Dorsolateral prefrontal cortex (tissue), 122 donors: ENCODE measurements at places on chromosomes 2 and 18.

DNA sequence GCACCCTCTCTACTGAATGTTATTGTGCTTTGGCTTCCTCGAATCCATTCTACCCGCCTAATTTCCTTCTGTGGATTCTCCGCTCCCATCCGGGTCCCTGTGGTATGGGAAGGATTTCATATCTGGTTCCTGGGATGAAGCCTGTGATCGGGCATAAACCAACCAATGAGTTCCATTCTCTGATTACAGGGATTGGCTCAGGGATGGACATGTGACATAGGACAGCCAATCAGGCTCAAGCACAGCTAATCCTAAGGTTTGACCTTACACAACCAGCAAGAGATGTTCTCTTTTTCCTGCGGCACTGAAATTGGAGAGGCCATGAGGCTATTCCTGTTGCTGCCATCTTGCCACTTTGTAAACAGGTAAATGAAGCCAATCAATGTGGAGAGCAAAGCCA, 168.1 kb upstream of the SMAD2 start:
- no peak for DNase-seq

DNA sequence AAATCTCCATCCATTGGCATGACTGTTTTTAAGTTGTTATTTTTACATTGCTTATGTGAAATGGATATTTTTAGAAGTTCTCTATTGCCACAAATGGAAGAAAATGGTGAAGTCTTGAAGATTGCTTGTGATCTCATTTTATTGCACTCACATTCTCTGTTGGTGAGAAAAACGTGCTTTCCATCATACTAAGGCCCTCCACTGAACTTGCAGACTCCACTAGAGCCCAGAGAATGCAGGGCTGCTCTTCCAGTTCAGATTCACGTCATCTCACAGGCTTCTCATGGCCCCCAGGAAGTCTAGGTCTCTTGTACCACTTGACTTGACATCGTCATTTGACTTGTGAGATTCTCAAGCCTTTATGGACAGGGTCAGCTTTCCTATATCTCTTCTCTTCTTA, 254.8 kb upstream of the COPS8 start:
- DNase-seq: no peak

GRCh38 chr2:230130668-230131364, 62.1 kb upstream of the SLC16A14 start:
- no peak for DNase-seq

- no peak for DNase-seq
These were observed 39.3 kb upstream of the GYPC start for GRCh38 chr2:126616606-126617069.

GRCh38 chr2:159571540-159572260, 44.6 kb downstream of the BAZ2B start:
- DNase-seq: no peak

DNA sequence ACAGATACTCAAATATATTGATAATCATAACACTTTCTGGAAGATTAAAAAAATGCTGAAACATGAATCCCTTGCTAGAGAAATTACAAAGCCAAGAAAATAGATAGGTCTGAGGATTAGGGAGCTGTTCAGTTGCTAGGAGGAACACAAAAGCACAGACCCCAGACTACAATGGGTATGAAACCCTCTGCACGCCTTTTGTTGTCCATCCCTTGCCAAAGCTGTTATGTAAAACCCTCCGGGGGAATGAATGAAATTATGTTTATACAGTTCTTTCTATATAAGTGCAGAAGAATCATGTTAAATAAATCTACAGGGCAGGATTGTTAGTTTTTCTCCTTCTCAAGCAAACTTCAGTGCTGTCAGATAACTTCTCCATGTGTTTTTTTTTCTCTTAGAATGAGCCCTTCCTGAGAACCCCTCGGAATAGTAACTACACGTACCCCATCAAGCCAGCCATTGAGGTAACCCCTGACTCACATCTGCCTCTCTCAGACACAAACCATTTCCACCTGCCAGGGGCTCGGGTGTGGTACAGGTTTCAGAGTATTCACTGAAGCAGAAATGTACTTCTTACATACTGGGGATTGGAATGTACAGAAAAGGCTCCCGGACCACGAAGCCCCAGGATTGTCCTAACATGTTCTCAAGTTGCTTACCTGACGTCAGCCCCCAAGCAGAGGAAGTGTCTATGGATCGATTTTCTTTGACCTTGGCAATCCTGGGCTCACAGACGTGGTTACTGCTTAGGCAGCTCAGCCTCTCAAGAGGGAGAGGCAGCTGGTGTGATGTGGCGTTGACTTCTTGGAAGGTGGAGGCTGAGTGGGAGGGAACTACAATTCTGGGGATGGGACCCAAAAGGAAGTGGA, 118.0 kb downstream of the PLB1 start:
- DNase-seq: no peak

GRCh38 chr2:68452158-68452900, 14.8 kb downstream of the FBXO48 start:
- no peak for DNase-seq

GRCh38 chr18:23114171-23114881, 21.0 kb upstream of the CABLES1 start:
- no peak for DNase-seq

DNA sequence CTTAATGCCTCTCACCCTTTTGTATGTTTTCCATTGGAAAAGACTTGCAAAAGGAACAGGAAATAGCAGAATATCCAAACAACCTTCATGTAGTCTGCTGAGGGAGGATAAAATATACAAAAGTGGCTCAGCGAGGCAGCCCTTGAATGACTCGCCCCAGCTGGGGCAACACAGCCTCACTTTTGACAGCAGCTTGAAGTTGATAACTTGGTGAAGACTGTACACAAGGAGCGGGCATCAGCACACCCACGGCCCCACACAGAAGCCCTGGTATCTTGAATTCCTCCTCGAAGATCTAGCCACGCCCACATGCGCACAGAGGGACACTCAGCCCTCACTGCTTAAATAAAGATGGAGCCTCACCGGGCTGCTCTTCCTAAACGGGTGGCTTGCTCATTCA, 161.0 kb downstream of the IRS1 start:
- no peak for DNase-seq

GRCh38 chr2:74041182-74041581, 56.5 kb downstream of the TET3 start:
- no peak for DNase-seq

- no peak for DNase-seq
These were observed 218.7 kb upstream of the PIEZO2 start for GRCh38 chr18:11368020-11368419.

DNA sequence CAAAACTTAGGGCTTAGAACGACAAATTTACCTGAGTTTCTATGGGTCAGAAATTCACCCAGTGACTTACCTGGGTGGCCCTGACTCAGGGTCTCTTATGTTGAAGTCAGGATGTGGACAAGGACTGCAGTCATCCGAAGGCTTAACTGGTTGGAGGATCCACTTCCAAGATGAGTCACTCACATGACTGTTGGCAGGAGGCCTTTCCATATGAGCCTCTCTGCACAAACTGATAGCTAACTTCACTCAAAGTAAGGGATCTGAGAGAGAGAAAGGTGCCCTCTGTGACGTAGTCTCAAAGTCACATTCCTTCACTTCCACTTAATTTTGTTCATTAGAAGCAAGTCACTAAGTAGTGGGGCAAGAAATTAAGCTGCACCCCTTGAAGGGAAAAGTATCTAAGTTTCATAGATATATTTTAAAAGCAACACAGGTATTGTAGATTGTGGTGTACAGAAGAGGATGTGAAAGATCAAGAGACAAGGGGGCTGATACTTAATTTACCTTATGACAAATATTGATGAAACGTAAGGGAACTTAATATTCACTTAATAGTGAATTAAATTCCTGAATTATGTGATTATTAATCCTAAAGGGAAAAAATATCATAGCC, 48.4 kb downstream of the TANK start:
- DNase-seq: no peak

DNA sequence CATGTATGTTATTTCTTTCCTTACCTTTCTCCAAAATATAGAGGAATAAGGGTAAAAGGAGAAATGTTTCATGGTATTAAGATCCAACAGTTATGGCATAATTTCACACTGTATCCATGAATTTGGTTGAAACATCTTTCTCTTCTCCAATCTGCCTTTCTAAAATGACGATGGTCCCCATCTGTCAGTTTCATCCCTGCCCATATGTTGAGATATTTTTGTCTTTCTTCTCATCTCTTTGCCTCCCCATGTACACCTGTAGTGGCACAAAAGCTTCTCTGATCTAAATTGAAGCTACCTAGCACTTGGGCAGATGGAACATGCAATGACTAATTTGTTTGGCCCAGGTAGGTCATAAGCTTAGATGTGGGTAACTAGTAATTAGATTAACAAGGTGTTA, 90.7 kb upstream of the LRRTM1 start:
- no peak for DNase-seq
